Fibroblast of upper back skin (primary cell): ENCODE measurements at places on chromosomes 7 and 10.

DNA sequence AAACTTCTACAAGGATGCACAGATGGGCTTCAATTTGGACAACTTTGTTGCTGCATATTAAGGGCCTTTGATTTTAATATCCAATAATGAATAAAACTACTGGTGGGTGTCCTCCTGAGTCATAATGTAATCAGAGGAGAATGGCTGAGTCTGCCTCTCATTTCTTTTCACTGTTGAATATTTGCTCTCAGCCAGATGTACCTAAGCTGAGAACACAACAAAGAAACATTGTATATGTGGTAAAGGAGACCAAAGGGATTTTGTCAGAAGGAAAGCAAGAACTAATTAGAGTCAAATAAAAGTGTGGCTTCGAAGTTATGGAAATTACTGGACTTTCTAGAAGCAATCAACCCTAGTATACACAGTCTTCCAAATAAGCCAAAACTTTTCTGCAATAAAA, 131.0 kb upstream of the BET1 start:
- no peak for DNase-seq

- peak; percentile 57 for DNase-seq
Measured at GRCh38 chr10:60898321-60898720, 45.7 kb downstream of the RHOBTB1 start.

GRCh38 chr10:75097666-75098285, 13.7 kb upstream of the SAMD8 start:
- DNase-seq, result peak; percentile 40

DNA sequence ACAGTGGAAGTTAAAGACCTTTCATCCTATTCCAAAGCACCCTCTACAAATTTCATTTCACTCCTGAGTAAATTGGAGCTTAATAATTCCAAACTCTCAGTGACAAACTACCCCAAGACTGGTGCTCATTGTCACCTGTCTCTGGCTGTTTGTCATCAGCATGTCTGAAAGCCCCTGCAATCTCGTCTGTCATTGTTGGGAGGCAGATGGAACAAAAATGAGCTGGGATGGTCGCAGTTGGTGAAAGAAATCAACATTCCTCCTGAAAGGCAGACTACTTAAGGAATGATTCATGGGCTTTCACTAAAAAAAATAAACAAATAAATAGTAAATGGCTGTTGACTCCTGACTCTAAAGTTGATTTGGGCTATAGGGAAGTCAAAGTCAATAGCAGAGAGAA, 69.7 kb upstream of the PALS2 start:
- no peak for DNase-seq

DNA sequence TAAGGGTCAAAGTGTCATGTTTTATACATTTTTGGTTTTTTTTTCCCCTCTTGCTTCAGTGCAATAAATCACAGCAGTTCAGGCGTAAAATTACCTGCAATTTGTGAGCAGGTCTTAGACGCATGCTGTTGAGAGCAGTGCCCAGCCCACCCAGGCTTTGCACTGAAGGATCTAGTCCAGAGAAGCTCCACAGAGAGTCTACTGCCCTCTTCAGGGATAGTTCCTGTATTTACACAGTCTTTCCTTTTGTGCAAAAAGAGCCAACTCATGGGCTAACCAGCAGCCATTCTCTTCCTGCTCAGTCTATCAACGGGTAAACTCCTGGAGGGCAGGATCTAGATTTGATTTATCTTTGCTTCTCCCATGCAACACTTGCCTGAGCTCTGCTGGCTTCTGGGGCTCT, 82.2 kb upstream of the NAMPT start:
- peak; percentile 42 for DNase-seq

DNA sequence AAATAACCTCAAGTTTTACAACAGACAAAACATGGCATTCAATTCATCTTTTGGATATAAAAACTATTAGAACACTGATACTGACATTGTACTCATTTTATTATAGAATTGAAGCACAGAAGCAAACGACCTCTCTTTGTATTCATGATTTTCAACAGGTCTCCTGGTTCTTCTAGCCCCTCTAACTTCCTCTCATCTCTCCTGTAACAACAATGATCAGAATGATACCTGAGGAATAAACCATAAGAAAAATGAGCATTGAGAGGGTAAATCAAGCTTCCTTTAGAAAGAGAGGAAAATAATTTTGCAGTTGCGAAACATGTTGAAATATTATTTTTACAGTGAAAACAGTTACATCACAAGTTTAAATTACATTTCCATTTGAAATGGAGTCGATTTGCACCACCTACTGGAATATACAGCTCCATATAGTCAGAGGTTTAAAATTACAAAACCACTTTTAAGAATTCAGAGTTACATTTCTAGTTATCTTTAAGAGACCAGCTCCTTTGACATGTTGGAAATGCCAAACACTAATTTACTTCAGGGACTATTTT, 17.5 kb upstream of the TEX36 start:
- DNase-seq, result peak; percentile 56

- no peak for DNase-seq
Measured at GRCh38 chr7:143849785-143850479, 52.0 kb downstream of the TCAF1 start.

- DNase-seq, result no peak
Measured at GRCh38 chr7:150975536-150976319, 2.4 kb downstream of the KCNH2 start.

DNA sequence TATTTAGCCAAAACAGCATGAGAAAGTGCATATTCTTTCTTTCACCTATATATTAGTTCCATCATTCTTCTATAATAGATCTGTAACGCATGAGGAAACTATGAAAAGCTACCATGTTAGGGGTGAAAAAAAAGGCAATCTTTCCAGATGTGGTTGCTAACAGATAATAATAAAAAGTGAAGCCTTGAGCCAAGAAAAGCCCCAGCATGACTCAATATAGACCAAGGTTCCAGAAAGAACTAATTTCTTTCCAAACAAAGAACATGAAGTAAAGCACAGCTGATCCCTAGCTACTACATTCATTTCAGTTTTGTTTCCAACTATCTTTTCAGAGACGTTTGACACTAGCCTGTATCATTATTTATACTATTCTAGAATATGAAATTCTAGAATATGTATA, 16.4 kb downstream of the ARL4A start:
- DNase-seq, result peak; percentile 49

DNA sequence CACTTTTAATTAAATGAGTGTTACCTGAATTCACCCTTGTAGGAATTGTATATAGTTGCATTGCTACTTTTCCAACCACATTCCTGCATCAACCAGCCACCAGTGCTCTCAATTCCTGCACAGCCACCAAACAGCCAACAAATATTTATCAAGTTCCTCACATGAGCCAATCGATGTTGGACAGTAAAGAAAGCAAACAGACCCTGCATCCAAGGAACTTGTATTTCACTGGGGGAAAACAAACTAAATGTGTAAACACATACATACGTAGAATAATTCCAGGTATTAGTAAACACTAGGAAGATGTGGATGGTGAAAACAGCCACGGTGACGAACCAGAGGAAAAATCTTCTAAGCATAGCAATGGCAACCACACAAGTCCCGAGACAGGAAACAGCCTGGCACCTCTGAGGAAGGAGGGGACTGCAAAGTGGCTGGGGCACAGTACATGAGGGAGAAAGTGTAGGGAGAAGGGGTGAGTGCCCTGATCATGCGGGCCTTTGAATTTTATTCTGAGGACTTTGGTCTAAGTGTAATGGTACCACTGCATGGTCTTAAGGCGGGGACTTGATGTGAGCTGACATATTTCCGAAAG, 111.2 kb downstream of the XRCC2 start:
- DNase-seq, result no peak

DNA sequence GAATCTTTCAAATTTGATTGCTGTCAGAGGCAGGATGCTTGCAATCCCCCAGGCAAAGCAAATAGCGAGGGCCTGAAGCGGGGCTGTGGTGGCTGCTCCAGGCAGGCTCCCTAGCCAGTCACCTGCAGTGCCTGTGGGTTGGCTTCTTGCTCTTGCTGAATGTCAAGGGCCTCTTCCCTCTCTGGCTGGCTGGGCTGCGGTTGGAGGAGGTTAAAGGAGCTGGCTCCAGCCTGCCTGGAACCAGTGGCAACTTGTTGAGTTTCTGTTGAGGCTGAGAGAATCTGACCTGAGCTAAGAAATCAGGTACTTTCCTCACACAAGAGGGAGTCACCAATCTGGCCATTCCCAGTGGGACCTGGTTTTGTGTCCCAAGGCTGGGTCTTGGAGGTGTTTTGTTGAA, 134.7 kb downstream of the TMEM178B start:
- no peak for DNase-seq

DNA sequence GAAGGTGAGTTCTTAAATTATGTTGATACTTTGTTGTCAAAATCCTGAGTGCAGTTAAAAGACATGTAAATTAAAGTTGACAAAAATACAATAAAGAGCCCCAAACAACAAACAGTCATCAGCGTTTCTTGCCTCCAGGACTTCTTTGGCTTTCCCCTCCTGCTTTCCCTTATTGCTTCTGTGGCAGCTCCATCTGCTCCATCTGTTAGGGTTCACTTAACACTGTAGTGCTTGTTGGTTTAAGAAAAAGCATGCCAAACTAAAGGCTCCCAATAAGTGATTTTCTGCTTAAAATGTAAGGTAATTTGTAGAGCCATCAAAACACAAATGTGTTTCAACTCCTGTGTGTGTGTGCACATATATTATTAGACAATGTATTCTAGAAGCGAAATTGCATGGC, 254.3 kb upstream of the GNAI1 start:
- no peak for DNase-seq

DNA sequence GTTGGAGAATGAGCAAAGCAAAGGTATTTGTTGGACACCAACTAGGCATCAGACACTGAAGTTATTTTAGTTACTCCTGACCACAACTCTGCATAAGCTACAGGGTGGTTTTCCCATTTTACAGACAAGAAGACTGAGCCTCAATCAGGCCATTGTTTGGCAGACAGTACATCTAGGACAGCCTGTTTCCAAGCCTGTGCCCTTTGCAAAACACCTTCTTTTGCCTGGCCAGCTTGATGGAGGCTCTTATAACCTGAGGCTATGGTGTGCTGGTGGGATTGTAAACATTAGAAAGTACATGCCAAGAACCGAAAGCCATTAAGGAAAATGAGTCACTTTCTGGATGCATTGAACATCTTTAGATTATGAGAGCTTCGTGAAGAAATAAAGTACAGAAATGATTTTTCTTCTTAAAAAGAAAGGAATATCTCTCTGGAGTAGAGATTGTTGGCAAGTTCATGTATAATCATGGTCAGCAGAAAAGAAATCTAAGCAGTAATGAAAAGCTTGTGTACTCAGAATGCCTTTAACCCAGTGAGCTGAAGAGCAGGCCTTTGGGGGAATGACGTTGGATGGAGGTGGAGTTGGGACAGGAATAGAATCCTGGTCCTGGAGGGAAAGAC, 140.6 kb downstream of the KIAA1217 start:
- DNase-seq, result peak; percentile 78

GRCh38 chr7:50712252-50713122, 70.2 kb downstream of the GRB10 start:
- peak; percentile 24 for DNase-seq

DNA sequence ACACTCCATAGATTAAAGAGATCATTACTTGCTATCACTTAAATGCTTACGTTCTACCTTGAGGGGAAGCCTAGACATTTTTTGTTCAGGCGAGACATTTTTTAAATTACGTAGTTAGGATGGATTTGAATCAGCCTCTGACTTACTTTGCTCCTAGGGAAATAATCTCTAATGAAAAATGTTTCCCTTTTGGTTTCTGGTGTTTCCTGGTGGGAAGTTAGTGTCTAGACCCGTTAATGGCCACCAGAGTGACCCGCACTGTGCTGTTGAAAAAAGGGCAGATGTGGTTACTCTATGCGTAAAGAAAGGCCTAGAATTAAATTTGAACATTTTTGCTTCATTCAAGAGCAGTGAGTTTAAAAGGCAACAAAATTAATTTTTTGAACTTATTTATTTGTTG, 3.8 kb downstream of the ZNF365 start:
- DNase-seq, result no peak

DNA sequence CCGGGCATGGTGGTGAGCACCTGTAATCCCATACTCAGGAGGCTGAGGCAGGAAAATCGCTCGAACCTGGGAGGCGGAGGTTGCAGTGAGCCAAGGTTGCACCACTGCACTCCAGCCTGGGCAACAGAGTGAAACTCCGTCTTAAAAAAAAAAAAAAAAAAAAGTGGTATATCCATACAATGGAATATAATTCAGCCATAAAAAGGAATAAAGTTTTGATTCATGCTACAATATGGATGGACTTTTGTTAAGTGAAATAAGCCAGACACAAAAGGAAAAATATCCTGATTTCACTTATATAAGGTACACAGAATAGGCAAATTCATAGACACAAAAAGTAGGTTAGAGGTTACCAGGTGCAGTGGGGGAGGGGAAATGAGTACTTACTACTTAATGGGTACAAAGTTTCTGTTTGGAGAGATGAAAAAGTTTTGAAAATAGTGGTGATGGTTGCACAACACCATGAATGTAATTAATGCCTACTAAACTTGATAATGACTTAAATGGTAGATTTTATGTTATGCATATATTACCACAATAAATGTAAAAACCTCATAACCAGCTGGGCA, 53.9 kb downstream of the FGFR2 start:
- no peak for DNase-seq
